ENCODE measurements at places on chromosomes 12 and 14.

- DNase-seq: no peak
These were observed 507 bp downstream of the BAZ2A start for GRCh38 chr12:56629459-56630179.

GRCh38 chr12:56163533-56164344, 5.6 kb downstream of the MYL6 start:
- no peak for DNase-seq

DNA sequence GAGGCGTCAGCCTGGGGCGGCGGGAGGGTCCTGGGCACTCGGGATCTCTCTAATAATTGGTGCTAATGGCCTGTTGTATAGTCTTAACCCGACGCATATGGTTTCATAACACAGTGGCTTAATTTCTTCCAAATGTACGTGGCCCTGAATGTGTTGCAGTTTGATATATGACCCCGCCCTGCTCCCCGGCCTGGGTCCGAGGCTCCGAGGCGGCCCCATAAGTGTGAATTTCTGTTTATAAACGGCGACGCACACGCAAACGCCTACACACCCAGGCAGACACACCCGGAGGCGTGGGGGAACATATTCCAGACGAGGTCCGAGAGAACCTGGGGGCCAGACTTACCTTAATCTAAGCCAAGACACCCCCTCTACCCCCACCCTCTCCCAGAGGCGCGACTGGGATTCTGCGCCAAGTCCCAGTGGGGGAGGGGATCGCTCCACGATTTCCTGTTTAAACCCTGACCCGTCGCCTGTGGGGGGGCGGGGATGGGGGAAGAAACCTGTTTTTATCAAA, 9.7 kb upstream of the HOXC6 start:
- DNase-seq: no peak

GRCh38 chr12:15886372-15887042, 4.3 kb downstream of the STRAP start:
- DNase-seq: peak; percentile 84

DNA sequence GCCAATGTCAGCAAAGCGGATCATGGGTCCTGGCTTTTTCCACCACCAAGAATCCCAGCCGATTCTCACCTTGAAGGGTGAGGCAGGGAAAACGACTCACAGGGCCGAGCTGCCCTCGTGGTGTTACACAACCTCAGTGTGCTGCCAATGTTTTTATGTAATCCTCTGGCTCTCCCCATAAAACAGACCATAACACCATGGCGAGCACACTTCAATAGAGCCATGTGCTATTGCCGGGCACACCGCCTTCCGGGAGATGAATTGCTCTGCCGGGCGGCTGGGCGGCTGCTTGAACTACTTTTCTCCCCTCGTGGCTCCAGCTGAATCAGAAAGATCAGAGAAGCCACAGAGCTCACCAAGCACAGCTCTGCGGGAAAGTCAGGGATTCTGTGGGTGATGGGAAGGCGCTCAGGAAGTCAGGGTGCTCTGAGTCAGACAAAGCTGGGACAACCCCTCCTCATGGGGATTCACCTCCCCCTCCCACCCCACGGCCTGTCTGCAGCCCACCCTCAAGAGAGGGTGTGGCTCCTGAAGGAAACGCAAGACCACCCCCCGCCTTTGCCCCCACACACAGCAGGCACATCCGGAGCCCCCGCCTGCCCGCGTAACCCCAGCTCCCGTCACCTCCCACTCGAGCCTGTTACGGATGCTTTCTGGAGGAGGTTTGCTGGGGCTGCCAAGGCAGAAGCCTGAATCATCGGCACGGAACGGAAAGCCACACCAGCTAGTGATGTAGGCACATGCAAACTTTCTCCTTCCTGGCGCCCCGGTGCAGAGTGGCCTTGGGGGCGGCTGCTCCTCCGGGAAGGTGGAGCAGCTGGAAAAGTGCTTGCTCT, 1.8 kb downstream of the GALNT9 start:
- DNase-seq: no peak

DNA sequence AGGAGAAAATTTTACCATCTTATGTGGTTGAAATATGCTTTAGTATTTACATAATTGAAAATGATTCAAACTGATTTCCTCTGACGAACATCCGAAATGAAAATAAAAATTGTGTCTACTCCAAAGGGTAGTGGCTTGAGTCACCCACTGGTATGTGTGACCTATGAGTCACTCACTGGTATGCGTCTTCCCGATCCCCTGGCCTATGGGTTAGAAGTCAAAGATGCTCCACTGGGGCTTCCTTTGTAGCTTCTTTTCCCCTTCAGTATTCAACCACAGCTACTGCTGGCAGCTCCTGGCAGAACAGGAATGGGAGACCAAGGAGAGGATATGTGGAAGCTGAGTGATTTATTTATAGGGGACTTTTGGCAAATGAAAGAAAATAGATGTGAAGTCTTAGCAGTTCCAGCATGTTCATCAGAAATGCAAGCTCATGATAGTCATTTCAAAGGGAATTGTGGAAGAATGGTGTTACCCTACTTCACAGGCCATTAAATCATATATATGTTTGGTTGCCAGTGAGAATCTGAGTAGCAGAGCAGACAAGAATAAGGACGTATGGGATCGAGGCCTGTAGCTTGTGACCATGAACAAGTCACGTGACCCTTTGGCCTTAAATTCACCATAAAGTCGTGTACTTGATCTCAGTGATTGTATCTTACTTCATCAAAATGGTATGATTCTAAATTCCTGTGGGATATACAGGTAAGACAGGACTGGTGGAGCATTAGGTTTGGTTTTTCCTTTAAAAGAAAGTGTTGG, 108.3 kb downstream of the CRADD start:
- no peak for DNase-seq

DNA sequence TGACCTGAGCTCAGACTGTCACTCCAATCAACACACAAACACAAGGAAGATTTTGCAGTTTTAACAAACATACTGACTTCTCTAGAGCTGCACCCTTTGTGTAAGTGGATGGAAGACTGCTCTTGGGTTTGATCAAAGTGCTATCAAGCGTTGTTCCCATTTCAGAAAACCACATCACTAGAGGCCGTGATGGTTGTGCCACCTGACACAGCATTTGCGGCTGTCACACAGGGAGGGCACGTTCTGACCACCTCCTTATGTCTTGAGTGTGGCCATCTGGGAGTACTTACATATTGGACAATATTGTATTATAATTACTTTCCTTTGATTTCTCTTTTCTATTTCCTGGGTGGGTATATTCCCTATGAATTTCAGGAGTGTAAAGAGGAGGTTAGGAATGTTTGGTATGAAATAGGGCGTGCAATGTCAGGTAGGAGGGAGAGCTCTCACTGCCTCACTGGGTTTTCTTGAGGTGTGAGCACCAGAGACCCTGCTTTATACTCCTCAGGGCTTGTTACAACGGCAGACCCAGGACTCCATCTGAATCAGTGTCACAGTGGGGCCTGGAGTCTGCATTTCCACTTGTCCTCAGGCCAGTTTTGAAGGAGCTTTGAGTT, 74.3 kb downstream of the SYNE3 start:
- no peak for DNase-seq

GRCh38 chr12:112546996-112547395, 128.2 kb downstream of the PTPN11 start:
- no peak for DNase-seq

DNA sequence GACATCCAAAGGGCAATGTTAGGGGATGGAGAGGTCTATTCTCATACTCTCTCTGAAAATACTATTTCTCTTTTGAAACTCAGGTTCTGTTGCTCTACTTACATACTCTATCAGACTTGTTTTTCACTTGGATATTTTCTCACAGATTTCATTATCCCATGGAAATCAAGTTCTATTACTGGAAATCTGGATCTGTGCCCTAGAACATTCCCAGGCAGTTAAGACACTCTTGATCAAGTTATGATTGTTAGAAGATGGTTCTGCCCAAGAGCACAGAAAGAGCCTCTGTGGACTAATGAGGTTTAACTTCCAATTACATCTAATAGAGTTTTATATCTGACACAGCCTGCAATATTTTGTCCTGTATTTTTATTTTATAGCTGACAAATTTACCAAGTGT, 591.0 kb upstream of the ATP2B1 start:
- DNase-seq: no peak

GRCh38 chr12:28574746-28575592, 384.7 kb downstream of the CCDC91 start:
- no peak for DNase-seq

Measured in NCI-H1092 (cell line).